Epithelial cell of proximal tubule (primary cell): ENCODE measurements at places on chromosomes 4 and X. TPM values are rescaled to one million over a fixed set of nuclear protein-coding genes. Genes with fewer than 3 reads are reported as not detected.

GRCh38 chrX:44927398-44927797, 54.4 kb downstream of the KDM6A start:
- no peak for DNase-seq

RELL1 gene
- total RNA-seq: 45.8 and 69.7 TPM in 2 replicates

MED12 gene
- total RNA-seq: 13.4 and 14.9 TPM in 2 replicates

DNA sequence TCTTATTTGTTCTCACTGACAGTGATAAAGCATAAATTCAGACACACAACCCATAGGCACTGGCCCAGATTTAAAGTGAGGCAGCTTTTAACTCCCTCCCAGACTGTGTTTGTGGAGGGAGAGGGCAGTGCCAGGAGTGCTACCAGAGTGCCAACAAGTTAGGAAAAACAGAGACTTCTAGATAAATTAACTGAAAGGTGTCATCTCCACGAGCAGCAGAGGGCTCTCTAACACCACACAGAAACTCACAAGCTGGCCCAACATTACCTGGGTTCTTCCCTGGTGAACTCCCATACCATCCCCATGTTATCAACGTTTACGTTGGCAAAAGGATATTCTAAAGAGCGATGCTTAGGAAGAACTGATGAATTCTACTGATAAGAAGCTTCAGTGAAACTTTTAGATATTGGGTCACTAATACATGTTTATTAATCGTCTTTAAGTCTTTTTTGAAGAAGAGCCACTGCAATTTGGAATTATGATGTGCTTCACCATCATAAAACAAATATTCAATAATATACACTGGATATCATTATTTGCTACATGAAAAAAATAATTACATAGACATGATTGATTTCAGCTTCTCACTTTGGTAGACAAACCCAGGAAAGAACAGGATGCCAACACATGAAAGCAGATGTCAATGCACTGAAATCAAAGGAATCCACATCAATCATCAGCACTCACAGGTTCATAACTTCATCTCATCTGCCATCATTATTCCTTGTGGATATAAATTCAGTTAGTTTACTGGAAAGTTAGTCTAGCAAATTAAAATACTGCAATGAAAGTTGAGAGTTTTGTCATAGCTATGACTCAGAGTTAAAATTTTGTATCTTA, 121.2 kb upstream of the NAP1L5 start:
- DNase-seq: no peak

DNA sequence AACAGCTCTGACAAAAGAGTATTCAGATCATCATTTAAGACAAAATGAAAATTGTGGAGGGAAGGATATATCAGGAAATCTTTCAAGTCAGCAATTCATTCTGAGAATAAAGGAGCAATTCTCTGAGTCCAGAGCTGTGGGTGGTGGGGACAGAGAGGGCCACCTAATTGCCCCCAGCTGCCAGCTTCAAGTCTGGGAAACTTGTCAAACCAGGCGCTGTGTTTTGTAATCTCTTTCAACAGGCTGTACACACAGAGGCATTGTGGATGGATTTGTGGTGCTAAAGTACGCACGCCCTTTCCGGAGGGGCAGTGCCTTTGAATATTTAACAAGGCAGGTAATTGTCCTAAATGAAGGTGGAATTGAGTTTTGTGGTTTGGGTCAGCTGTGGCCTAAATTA, 591.1 kb upstream of the BOD1L1 start:
- no peak for DNase-seq

GRCh38 chr4:87851953-87852352, 19.2 kb downstream of the MEPE start:
- DNase-seq: no peak

DNA sequence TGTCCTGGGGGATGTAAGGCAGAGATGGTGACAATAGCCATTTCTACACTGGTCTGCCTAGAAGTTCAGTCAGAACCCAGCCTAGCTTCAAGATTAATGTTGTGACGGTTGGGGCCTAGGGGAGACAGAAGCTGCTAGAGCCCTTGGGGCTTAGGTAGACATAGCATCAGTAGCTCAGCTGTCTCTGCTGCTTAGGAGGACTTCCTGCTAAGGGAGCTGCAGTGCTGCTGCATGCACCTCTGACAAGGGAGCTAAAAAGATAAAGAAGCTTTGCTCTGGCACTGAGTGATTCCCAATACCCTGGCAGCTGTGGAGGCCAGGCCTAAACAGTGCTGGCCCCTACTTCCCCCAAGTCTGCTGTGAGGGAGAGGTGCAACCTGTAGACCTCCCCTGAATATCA, 116.0 kb downstream of the CT47B1 start:
- no peak for DNase-seq
